Stimulated activated CD4-positive, alpha-beta T cell treated with anti-CD3 and anti-CD28 coated beads, Interleukin-1b, Interleukin-23, amount 100 ng/mL, for 4 hours (primary cell): ENCODE measurements at places on chromosomes 13 and 19.
A peak's percentile ranks its signal among the peaks of the same experiment; 100 is the strongest.

- DNase-seq: no peak
Measured at GRCh38 chr19:40335101-40335500, 13.1 kb downstream of the C19orf47 start.

DNA sequence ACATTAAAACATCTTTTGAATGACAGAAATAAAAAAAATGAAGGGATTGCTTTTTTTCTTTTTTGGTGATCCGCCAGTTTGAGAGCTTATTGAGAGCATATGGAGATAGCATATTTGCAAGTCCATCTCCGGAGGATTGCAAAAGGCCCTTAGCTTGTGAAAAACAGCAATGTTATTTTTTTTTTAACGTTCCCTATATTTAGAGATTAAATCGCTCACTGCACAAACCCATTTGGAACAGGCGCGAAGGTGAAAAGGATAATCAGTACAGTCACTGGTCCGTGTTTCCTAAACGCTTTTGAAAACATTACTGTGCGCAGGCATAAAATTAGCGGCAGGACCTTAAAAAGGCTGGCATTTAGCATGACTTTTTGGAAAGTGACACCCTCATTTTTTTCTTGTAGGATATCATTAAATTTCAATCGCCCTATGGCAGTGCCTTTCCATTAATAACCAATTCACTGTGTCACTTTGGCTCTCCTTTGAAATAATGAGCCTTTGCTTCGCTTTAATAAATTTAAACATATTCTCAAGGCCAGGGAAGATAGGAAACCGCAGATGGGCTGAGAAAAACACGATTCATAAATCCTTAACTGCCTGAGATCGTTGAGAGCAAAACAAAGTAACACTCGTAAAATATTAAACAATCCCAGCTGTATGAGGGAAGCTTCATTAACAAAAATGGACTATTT is 342.2 kb downstream of the DACH1 start:
- no peak for DNase-seq

- DNase-seq: no peak
Measured at GRCh38 chr13:27678306-27679040, 56.8 kb downstream of the POLR1D start.

DNA sequence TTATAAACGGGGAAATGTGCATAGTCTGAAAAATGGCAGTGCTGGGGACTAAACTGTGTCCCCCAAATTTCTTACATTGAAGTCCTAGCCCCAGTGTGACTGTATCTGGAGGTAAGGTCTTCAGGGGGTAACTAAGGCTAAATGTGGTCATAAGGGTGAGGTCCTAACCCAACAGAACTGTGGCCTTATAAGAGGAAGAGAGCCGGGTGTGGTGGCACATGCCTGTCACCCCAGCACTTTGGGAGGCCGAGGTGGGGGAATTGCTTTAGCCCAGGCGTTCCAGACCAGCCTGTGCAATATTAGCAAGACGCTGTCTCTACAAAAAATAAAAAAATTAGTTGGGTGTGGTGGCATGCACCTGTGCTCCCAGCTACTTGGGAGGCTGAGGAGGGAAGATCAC is 17.8 kb downstream of the PROZ start:
- peak; percentile 35 for DNase-seq

DNA sequence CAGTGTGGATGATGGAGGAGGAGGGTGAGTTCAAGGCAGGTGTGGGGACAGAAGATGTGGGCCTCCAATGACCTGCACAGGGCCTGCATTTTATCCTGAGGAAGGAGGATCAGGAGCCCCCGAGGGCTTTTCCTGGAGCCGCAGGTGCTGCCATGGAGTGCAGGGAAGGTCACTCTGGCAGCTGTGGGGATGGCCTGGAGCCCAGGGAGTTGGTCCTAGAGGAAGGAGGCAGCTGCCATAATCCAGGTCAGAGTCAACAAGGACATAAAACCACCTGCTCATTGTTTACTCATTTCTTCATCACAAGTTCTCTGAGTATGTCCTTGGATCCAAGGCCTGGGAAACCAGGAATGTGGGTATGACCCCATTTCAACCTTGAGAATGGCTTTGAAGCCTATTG is 87.2 kb downstream of the SCGB2B2 start:
- no peak for DNase-seq

DNA sequence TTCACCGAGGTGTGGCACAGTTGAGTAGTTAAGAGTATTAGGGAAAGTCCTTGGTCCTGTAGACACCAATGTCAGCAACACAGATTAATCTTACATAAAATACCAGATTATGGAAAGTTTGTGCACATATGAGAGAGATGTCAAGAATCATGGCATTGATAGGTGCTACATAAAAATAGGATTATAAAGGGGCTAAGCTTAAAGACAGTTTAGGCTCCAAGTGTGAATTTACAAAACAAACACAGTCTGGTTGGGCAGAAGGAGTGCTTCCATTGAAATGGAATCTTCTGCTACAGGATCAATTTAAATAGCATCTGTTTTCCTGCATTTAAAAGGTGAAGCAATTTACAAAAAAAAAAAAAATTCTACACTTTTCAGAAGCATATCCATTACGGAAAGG is 292.9 kb downstream of the DNAJC15 start:
- DNase-seq: no peak

GRCh38 chr19:56155124-56155687 is 14.1 kb downstream of the ZNF444 start:
- DNase-seq: no peak

DNA sequence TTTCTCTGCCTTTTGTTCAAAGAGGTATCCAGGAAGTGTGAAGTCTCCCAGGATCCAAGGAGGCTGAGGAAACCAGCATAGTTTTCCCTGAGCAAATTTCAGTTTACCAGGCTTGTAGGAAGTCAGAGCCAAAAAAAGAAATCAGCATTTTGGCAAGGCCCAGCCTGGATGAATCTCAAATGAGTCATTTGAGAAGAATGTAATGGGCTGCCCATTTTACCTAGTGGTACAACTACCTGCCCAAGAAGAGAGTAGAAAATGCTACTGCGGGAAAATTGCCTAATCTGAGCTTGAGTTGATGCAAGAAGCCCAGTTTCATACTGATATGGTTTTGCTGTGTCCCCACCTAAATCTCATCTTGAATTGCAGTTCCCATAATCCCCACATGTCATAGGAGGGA is 284.1 kb upstream of the ZNF507 start:
- no peak for DNase-seq
